SHP77 treated with DMSO at 0.1 percent for 48 hours (cell line): ENCODE measurements at places on chromosomes 2 and 18.

DNA sequence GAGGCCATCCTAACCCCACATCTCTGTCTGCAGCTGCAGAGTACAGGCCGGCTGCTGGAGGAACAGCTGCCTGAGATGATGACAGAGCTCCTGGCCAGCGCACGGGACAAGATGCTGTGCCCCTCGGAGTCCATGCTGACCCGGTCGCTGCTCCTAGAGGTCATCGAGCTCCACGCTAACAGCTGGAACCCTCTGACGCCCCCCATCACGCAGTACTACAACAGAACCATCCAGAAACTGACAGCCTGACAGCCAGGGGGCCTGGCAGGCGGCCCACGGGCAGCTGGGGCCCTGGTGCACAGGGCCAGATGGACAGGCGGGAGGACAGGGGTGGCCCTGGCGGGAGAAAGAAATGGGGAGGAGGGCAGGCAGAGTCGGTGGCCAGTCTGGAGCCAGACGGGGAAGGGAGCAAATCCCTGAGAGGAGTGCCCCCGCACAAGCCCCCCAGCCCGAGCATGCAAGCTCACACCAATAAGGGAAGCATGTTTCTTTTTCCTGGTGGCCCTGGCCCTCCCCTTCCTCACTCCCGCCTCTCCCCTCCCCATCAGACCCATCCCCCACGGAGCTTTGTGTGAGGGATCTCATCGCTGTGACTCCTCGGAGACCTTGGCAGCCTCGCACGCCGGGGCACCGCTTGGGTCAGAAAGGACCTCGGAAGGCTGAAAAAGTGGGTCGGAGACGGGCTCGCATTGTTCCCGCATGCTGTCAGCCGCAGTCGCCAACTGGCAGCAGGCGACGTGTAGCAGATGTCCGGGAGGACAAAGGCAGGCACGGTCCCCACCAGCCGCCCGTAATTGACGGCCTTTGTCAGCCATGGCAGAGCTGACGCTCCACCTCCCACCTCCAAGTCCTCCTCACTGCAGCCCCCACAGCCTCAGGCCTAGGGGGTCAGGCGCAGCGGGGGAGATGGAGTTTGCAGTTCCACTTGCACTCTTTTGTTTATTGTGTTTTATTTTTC is 91.2 kb downstream of the SMAD7 start:
- no peak for DNase-seq

DNA sequence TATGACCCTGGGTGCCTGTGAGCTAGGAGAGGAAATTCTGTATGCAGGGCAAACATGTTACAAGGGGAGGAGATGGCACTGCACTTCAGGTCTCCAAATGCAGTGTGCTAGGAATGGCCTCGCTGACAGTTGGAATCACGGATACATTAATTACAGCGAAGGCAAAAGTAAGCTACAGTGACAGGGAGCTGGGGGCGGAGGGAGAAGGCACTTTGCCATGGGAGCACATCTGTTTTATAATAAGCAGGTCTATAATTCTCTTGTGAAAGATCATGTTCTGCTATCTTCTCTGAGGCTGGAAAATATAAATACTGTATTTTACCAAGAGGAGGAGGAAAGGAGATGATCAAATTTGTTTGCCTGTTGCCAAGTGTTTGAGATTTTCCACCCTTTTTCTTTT is 56.3 kb upstream of the FZD5 start:
- DNase-seq, result no peak

GRCh38 chr2:230925879-230926765 is 1.1 kb upstream of the GPR55 start:
- no peak for DNase-seq

GRCh38 chr2:112805542-112805941 is 21.2 kb upstream of the IL1A start:
- no peak for DNase-seq

GRCh38 chr2:118729760-118730159 is 117.7 kb downstream of the EN1 start:
- no peak for DNase-seq

- DNase-seq, result no peak
These were observed 9.5 kb downstream of the WDR7 start for GRCh38 chr18:56660655-56661054.

- DNase-seq, result no peak
These were observed 1094.7 kb upstream of the KLHL29 start for GRCh38 chr2:22290302-22290701.

GRCh38 chr2:1632002-1632348 is 112.3 kb downstream of the PXDN start:
- DNase-seq, result no peak

DNA sequence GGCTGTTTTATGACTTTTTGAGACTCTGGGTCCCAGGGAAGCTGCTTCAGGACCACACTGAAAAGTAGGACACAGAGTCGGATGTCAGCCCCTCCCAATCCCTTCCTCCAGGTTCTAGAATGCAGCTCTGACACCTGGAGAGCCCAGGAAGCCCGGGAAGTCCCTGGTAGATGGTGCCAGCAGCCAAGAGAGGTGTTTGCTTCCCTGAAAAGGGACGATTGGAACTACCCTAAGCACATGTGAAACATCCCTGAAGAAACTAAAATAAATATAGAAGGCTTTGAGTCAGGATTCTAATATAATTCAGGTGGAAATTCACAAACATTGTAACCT is 163.2 kb upstream of the CYRIA start:
- no peak for DNase-seq

DNA sequence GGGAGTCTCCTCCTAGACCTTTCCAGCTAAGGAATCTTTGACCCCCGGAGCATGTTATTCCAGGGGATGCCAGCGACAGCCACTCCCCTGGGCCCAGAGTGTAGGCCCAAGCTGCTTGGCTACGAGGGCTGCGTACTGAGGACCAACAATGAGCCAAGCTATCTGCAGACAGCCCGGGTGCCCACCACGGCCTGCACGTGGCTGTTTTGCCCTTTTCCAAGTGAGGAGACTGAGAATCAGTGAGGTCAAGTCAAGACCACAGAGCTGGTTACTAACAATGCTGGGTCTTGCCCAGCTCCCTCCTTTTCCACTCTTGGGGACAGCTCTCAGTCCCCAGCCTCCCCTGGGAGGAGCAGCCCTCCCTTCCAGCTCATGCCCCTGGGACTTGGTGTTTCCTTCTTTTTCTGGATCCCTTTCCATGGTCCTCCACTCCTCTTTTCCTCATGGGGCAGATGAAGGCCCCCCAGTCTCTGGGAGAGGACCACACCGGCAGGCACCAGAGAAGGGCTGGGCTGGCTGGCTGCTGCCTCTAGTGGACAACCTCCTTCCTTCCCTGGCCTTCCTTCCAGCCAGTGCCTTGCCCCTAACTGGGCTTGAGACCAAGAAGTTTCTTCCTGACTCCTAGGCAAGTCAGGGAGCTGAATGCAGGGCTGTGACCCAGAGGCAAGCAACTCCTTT is 550 bp upstream of the MALL start:
- no peak for DNase-seq

DNA sequence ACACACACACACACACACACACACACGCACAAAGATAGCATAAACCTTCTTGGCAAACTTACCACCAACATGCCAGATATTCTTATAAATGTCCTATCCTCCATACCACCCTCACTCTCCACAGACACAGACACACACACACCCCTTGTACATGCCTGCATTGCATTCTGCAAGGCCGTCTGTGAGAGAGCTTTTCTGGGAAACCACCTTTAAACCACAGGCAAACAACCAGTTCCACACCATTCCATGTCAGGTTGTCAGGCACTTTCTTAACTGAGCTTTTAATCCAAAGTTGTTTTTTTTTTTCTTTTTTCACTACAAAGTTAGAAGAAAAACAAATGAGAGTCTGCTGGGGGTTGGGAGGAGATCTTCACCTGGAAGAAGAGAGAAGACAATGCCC is 221.1 kb downstream of the C1D start:
- DNase-seq, result no peak

GRCh38 chr18:48779462-48779861 is 171.3 kb downstream of the SMAD7 start:
- DNase-seq, result no peak

DNA sequence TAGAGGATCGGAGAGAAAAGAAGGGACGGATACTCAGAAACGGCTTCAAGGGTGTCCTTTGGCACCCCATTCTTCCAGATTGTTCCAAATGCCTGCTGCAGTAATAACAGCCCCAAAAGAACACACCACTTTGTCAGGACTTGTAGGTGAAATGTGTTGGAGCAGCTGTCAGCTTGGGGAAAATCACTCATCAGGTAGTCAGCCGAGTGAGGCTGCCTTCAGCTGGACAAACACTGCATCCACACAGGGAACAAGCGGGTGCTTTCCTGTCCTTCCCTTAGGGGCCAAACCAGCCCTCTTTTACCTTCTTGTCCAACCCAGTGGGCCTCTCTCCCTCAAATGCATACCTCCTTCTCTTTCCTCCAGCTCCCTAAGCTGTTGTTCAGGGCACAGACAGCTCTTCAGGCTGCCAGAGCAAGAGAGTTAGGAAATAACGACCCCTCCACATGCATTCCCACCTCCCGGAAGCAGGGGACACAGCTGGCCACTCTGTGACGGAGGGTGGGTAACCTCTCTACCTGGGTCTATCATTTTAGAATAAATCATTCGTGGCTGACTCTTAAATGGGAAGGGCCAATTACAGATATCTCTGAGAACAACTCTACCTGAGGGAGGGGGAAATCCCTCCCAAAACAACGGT is 48.1 kb downstream of the BCL11A start:
- DNase-seq, result peak; percentile 52

GRCh38 chr2:105929516-105929915 is 184.8 kb downstream of the NCK2 start:
- DNase-seq, result no peak

GRCh38 chr2:205778356-205778755 is 96.1 kb downstream of the NRP2 start:
- DNase-seq, result no peak
